ENCODE measurements at places on chromosomes 16 and 17. TPM values are rescaled to one million over a fixed set of nuclear protein-coding genes. Genes with fewer than 3 reads are reported as not detected.
A peak's percentile ranks its signal among the peaks of the same experiment; 100 is the strongest.

DNA sequence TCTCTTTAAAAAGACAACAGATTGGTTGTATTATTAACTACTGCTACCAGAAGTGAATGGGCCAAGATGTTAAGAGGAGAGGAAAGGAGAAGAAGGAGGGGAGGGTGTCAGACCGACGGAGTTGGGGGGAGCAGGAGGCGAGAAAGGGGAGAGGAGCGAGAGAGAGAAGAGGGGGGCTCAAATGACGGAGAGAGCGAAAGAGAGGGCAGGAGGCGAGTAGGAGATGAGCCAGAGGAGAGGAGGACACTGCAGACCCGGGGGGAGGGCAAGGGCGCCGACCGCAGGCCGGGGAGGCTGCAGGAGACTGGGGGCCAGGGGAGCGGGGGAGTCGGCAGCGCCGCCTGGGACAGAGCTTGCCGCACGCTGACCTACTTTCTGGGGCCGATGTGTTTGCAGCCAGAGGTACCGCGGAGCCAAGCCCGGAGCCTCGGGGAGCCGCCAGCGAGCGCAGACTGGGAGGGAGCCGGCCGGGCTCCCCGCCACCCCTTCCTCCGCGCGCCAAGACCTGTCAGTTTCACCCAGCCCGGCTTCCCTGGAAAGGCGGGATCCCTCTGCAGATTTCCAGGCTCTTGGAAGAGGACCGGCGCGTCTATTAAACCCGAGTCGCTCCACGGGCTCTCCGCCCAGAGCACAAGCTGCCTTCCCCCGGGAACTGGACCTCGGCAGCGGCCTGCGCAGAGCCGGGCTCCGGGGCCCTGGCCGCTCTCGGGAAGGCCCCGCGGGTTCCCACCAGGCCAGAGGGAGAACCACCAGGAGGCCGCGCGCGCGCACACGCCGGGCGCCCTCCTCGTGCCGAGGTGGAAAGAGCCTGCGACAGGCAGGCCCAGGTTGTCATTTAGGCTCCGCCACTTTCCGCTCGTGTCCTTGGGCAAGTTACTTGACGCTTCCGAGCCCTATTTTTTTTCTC, 74.6 kb downstream of the CMC2 start:
- DNase-seq = peak; percentile 88

DNA sequence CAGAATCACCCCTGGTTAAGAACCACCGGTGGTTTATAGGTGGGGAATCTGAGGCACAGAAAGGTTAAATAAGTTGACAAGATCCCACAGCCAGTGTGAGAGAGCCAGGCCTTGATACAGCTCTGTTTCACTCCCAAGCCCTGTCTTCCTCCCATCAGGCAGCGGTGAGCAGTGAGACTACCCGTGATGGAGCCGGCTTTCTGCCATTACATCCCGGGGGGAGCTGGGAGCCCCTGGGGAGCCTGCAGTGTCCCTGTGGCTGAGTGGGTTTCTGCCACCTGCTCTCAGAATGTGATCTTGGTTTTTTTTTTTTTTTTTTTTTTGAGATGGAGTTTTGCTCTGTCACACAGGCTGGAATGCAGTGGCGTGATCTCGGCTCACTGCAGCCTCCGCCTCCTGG, 66.4 kb downstream of the ABCC1 start:
- DNase-seq = no peak

- peak; percentile 10 for DNase-seq
Observed at GRCh38 chr16:73998707-73999106, 297.9 kb upstream of the PSMD7 start.

ACAP1 gene
- 8.3 TPM for total RNA-seq

ZNF287 gene
- 3.9 TPM for total RNA-seq

DNA sequence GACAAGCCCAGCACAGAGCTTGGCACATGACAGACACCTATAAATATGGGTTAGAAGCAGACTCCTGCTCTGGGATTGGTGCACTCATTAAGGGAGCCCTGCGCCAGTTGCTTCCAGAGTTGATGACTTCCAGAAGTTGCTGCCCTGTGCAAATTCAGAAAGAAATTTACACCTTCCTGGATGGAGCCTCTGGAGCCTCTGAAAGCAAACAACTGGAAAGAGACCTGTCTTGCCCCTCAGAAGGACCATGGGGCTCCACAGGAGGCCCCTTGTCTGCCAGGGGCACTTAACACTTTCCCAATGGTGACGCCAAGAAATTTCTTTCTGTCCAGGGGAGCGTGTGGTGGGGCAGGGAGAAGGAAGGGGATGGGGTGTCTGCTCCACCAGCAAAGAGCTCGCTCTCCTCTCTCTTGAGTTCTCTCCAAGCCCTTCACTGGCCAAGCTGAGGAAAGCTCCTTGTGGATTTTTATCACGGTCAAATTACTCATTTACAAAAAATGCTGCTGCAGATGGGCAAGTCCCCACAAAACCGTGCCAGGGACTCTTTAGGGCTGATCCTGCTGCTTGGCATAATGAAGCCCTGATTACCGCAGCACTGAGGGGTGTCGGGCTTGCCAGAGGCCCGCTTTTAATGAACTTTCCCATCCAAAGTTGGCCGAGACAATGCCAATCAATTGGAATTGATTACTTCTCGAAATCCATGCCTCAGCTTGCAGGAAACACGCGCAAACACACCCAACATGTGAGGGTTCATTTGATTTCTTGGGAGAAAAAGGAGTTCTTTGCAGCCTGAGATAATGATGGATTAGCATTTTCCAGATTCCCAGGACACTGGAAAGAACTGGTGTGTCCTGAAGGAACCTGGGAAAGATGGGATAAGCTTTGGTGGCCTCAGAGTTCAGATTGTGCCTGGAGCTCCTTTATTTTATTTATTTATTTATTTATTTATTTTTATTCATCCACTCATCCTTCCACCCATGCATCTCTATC, 583.6 kb upstream of the CDH5 start:
- no peak for DNase-seq

GRCh38 chr17:80827646-80828643, 163.7 kb upstream of the CHMP6 start:
- DNase-seq = no peak

PERCC1 gene
- total RNA-seq = not detected

- peak; percentile 60 for DNase-seq
Observed at GRCh38 chr17:61467416-61468262, 15.4 kb downstream of the TBX4 start.

DNA sequence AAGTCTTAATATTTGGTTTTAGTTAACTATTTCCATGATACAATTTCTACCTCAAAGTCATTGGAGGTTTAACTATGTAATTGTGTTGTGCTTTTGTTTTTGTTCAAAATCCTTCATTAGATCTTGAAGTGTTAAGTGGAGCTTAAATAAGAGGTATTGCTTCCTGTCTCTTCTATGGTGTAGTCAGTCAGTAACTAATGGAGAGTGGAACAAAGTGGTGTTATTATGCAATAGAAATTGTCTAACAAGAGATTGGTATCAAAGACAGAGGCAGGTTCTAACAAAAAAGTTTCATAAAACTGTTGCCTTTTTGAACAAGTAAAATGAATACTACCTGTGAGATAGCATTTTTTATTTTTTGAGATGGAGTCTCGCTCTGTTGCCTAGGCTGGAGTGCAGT, 45.2 kb downstream of the GRB7 start:
- DNase-seq = no peak

DNA sequence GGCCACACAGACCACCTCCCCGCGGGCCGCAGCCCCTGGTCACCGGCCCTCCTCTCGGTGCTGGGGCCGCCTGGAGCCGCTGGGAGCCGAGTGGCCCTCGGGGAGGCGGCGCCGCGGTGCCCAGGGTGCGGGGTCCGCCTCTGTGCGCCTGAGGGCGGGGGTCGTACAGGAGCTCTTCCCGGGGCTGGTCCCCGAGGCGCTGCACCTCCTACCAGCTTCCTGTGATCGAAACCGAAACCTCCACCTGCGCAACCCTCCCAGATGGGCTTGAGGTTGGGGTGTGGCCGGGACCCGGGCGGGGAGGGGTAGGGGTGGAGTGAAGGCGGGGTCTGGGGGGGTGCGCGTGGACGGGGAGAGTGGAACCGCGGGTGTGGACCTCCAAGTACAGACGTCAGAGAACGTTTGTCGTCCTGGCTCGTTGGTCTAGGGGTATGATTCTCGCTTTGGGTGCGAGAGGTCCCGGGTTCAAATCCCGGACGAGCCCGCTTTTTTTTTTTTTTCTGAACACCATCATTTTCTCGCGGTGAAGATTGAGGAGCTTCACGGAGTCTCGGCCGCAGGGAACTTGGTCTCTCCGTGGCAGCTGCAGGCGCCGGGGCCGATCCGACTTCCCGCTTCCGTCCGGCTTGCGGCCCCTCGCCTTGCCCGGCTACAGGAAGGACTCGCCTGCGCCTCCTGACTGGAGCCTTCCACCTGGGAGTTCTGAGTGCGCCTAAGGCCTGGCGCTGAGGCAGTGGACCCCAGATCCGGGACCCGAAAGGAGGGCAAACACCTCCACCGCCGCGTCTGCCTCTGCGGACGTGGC, 23.9 kb downstream of the ZNF213 start:
- DNase-seq = peak; percentile 94

Data from stomach (tissue), 19 donors.